ENCODE measurements at places on chromosomes 7 and 10. TPM values are rescaled to one million over a fixed set of nuclear protein-coding genes. Genes with fewer than 3 reads are reported as not detected.

DNA sequence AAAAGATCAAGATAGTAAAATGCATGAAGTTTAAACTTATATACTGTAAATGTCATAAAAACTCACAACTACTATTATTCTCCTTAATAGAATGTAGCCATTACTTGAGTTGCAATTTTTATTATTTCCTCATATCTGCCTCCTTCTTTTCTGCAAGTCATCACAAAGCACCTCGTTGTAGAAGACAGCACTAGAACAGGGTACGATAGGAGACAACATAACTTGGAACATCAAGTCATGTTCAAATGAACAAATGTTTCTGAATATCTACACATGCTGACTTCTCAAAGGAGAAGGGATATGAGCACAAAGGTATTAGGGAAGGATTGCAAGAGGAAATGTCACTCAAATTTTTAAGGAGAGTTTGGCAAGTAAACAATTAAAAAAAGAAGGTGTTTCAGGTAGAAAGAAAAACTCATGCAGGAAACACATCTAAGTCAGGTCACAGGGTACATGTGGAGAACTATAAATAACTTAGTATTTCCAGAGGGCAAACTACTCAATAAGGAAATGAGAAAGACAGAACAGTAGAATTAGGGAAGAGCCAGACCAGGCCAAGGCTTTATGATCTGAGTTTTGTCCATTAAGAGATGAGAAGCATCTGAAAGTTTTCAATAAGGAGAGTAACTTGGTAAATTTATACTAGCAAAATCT, 186.7 kb downstream of the CRPPA start:
- no peak for DNase-seq

- DNase-seq, result no peak
Observed at GRCh38 chr10:122659651-122660050, 40.0 kb downstream of the C10orf120 start.

- no peak for DNase-seq
Observed at GRCh38 chr7:123792547-123792946, 43.7 kb upstream of the WASL start.

DNA sequence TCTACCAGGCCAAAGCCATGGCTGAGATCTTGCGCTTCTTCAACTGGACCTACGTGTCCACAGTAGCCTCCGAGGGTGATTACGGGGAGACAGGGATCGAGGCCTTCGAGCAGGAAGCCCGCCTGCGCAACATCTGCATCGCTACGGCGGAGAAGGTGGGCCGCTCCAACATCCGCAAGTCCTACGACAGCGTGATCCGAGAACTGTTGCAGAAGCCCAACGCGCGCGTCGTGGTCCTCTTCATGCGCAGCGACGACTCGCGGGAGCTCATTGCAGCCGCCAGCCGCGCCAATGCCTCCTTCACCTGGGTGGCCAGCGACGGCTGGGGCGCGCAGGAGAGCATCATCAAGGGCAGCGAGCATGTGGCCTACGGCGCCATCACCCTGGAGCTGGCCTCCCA, 142.7 kb downstream of the GRM3 start:
- DNase-seq, result no peak

GRCh38 chr7:154480817-154481216, 428.6 kb downstream of the DPP6 start:
- DNase-seq, result no peak

DNA sequence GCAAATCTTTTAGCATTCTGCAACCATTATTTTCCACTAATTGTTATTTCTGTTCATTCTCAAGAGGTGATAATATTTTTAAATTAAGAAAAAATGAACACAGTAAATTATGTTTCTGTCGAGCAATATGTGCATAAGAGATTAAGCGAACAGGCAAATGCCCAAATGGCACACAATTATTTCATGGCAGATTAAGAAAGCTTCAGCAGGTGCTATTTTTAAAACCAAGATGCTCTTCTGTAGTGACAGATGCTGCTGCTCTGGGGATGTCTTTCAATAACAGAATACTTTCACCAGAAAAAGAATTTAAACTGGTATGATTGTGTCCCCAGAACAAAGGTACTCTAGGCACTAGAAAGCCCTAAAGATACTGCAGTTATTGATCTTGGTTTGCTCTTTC, 412.7 kb upstream of the SORCS1 start:
- DNase-seq, result no peak

DNA sequence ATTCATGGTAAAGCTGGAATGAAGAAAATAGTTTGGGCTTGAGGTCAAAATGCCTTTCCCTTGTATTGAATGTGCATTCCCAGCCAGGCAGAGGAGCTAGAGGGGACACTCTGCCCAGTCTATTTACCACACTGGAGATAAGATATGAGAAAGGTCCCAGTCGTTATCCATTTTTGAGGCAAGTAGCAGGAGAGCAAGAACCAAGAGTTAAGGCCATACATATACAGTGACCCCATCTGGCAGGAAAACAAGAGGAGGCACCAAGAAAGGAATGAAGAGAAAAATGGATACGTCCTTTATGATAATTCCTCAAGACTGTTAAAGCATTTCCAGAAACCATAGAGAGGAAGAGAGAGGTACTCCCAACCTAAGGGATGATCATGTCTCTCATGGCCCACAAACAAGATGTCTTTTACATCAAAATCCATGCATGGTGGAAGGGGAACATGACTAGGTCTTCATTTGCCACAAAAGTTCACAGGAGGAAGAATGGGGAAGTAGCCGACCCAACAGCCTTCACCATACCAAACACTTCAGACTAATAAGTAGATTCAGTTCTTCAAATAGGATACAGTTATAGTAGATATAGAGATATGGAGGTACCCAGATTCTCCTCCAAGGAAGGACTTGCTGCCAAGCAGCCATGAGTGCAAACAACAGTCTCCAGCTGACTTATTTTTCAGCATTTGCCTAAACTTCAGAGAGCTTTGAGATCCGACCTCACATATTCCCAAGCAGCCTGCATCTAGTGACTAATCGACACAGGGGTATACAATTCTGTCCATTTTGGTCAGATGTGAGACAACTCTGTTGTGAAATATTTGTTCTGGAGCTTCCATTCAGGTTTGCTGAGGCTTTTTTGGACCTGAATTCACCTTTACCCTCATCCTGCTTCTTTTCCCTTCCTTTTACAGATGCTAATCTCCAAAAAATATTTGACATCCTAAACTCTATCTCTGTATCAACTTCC, 61.1 kb upstream of the CCDC71L start:
- no peak for DNase-seq

- no peak for DNase-seq
Observed at GRCh38 chr10:121578298-121578697, 19.9 kb downstream of the FGFR2 start.

DNA sequence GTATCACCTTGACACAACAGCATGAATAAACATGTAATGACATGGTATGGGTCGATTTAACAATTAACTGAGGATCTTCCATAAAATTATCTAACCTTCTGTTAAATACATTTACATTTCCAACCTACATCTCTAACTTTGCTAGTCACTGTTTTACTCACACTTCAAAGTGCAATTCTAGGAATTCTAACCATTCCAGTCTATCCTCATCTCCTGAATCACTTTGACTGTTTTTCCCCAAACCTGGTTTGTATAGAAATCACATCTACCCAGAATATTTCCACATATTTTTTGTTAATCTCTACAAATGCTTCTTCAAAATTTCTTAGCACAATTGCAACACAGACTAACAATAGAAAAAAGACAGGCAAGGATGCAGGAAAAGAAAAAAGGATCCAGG, 6.2 kb downstream of the ABI1 start:
- DNase-seq, result no peak

- DNase-seq, result no peak
Observed at GRCh38 chr7:115558161-115558560, 472.4 kb downstream of the TFEC start.

GRCh38 chr10:6117711-6118110, 28.9 kb downstream of the RBM17 start:
- no peak for DNase-seq

DNA sequence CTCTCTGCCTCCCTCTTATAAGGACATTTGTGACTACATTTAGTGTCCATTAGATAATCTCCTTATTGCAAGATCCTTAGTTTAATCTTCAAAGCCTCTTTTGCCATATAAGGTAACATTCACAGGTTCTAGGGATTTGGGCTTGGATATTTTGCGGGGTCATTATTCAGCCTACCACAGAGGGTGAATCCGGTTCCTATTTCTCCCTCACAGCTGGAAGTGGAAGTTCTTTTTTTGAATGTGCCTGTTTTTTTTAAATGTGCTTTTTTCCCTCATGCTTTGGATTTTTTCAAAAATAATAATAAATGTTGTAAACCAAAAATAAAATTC, 17.1 kb upstream of the FAM221A start:
- no peak for DNase-seq

GRCh38 chr7:76346097-76346496, 12.7 kb downstream of the YWHAG start:
- DNase-seq, result no peak

- DNase-seq, result no peak
Observed at GRCh38 chr10:103547391-103547946, 54.0 kb downstream of the NEURL1 start.

GRCh38 chr10:114034923-114035645, 8.6 kb upstream of the ADRB1 start:
- DNase-seq, result no peak

GRCh38 chr10:14476641-14477407, 146.1 kb upstream of the FRMD4A start:
- no peak for DNase-seq

- no peak for DNase-seq
Observed at GRCh38 chr7:37713613-37714012, 30.0 kb downstream of the GPR141 start.

DNA sequence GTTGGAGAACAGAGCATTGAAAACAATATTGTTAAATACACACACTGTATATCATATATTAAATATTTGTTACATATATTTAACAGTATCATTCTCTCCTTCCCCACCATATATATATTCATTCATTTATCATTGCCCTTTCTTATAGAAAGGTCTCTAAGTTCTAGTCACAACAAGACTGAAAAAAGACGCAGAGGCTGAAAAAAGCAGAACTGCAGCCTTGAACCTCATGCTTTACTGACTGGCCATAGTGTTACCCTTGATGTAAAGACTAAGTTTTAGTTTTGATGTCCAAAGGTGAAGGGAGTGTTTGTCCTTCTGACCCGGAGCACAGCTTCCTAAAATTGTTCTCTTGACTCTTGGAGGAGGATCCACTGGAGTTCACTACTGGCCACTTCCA, 247.9 kb downstream of the PTEN start:
- DNase-seq, result no peak

DNA sequence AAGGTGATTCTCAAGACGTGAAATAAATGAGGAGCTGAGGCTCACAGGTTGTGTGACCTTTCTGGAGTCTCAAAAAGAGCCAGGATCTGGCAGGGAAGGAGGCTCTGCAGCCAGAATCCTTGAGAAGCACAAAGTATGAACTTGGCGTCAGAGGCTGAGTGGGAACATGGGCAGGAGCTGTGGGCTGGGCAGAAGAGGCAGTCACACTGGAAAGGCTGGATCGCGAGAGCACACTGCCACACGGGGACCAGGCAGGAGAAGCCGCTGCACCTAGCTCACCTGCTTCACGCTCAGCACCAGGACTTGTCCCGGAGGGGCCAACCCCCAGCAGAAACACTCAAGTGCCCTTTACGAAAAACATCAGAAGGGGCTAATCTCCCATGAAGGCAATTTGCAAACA, 535.0 kb downstream of the TNS3 start:
- DNase-seq, result no peak

GRCh38 chr7:130486954-130487436, 4.9 kb upstream of the MEST start:
- DNase-seq, result no peak

- DNase-seq, result no peak
Observed at GRCh38 chr7:135802697-135803096, 54.1 kb upstream of the FAM180A start.

- no peak for DNase-seq
Observed at GRCh38 chr10:62193479-62193878, 75.2 kb downstream of the RTKN2 start.

GRCh38 chr7:154096-154799, 38.1 kb upstream of the FAM20C start:
- DNase-seq, result no peak

GRCh38 chr10:56319386-56319785, 41.7 kb downstream of the ZWINT start:
- no peak for DNase-seq

- no peak for DNase-seq
Observed at GRCh38 chr10:32077896-32078485, 21.8 kb upstream of the KIF5B start.

DNA sequence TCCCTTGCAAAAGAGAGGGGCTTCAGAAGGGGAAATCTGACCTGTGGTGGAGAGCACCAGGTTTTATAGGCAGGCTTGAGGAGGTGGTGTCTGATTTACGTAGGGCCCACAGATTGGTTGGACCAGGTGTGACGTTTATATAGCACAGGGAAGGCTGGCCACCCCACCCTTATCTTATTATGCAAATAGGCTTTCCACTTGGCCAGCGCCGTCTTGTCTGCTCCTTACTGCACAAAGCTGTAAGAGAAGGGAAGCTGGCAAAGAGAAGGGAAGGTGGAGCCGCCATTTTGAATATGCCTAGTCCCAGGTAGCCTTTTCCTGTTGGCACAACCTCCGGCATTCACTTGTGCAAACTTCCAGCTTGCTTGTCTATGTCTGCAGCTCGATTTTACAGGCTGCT, 221.4 kb downstream of the GATA3 start:
- DNase-seq, result no peak

DNA sequence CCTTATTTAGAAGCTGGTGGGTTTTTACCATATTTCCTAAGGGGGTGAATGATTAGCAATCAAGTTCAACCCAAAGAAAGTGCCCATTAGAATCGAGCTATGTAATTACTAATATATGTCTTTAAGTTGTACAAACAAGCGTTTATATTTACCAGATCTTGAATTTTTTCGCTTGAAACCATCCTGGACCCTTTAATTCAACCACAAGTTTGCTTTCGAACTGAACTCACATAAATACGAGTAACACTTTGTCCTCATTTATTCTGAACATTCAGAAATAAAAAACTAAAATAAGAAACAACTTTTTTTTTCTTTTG, 1.5 kb downstream of the SRI start:
- DNase-seq, result no peak

Gene MPP7
- 43.3 TPM for total RNA-seq

Gene ATP6V0A4
- total RNA-seq, result 0.95 TPM

Gene NSUN5
- total RNA-seq, result 27.3 TPM

Gene SNCG
- 32.4 TPM for total RNA-seq

Gene SLC13A4
- total RNA-seq, result 1.7 TPM

Gene SEC31B
- 2.4 TPM for total RNA-seq

Gene MCU
- total RNA-seq, result 22.3 TPM

Gene C10orf95
- total RNA-seq, result 0.23 TPM

Gene TMEM140
- total RNA-seq, result 0.57 TPM

Gene VIPR2
- 0.35 TPM for total RNA-seq

Gene STEAP2
- total RNA-seq, result 5.0 TPM

Gene NANOS1
- total RNA-seq, result 1.7 TPM

Gene ZPBP
- not detected for total RNA-seq

Gene CELF2
- total RNA-seq, result 19.8 TPM

Gene VENTX
- not detected for total RNA-seq

Gene CCDC201
- not detected for total RNA-seq

Gene PNLIPRP2
- total RNA-seq, result not detected

Data from esophagus squamous epithelium (tissue), 5 donors.